ENCODE measurements at places on chromosomes 13 and 19.

DNA sequence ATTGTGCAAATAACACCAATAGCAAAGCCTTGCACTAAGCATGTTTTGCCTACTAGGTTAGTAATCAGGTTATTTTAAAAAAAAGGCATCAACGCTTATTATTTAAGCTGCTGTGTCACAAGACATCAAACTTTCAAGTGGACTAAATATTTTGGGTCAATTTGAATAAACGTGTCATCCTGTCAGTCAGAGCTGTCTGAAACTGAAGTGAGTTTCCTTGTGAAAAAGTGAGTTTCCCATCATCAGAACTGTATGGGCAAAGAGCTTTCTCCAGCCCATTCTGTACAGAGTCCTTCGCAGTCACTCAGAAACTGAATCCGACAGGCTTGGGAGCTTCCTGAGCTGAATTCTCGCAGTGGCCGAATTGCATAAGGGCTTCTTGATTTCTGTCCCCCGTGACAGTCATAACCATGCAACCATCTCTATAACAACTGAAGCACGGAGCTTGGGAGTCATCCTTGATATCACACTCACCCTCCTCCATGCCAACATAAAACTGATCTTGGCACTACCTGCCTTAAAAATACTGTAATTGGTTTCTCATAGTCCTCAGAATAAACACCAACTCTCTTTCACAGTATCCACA lies 139.8 kb downstream of the MIPEP start:
- no peak for DNase-seq

- DNase-seq, result no peak
Measured at GRCh38 chr13:101455863-101456262, 3.4 kb downstream of the ITGBL1 start.

GRCh38 chr13:24983094-24983493 lies 112.8 kb upstream of the PABPC3 start:
- no peak for DNase-seq

GRCh38 chr19:5078182-5078581 lies 109.3 kb downstream of the KDM4B start:
- no peak for DNase-seq

DNA sequence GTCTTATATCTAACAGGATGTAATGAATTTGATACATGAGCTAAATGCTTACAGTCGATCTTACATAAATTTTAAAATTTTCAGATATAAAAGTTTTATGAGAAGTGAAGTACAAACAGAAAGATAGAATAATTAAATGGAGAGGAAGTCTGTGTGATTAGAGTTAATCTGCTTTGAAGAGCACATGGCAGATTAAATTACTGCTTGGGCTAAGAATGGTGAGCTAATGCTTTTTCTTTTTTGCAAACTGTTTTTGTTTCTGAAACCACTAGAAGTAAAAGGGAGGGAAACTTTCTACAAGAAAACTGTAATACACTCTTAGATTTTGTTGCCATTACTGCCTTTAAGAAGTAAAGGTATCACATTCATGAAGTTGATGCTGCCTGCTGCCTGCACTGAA lies 96.3 kb upstream of the SPRY2 start:
- no peak for DNase-seq

- DNase-seq, result no peak
Measured at GRCh38 chr19:50688766-50689165, 30.8 kb downstream of the SHANK1 start.

DNA sequence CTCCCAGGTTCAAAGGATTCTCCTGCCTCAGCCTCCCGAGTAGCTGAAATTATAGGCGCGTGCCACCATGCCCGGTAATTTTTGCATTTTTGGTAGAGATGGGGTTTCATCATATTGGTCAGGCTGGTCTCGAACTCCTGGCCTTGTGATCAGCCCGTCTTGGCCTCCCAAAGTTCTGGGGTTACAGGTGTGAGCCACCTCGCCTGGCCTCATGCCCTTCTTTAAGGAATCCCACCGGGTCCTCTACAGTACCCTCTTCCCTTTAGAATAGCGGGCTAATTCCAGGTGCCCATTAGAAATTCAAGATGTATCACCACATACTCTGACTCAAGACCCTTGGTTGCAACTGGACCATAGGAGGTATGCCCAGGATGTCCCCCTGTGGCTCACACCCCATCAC lies 74.2 kb upstream of the ZNF536 start:
- no peak for DNase-seq

GRCh38 chr19:41957838-41958366 lies 1.2 kb downstream of the RABAC1 start:
- DNase-seq, result no peak
